ENCODE measurements at places on chromosomes 2 and 18.
A peak's percentile ranks its signal among the peaks of the same experiment; 100 is the strongest.

DNA sequence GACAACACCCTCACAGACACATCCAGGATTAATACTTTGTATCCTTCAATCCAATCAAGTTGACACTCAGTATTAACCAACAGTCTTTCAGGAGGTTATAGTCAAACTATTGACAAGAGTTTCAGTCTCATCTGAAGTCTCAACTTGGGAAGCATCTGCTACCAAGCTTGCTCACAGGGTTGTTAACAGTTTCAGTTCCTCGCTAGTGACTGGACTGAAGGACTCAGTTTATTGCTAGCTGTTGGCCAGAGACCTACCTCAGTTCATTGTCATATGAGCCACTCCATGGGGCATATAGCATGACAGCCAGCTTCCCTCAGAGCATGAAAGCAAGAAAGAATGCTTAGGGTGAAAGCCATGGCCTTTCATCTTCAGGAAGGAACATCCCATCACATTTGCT, 228.6 kb downstream of the EPHA4 start:
- no peak for DNase-seq

DNA sequence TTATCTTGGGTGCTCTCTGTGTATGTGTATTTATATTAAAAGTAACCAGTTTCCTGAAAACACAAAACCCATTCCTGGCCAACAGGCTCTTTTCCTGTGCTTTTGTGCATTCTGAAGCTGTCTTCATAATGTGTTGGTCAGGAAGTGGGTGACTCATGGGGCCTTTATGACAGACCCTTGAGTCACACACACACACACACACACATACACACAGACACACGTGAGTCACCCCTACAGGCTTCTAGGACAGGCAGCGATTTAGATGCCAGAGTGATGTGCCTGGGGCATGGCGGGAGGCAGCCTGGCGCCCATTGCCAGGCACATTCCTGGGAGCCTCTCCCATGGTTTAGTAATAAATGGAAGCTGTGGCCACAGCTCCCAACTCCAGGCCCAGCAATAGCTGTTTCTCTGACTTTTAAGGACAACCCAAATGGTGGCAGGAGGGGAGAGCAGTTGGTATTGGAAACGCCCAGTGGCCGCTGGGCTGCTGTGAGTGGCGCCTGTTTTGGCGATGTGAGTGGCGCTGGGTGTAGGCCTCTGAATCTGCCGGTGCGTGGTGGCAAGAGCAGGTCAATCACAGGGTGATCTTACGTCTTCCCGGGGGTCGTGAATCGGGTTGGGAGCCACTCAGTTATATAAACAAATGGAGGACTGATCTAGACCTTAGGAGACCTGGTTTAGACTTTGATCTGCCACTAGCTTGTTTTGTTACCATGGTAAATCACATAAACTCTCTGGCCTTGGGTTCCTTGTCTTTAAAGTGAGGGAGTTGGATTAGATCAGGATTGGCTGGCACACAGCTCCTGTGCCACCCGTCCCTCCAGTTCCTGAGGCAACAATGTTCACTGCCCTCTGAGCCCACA, 150.7 kb upstream of the DLX2 start:
- DNase-seq, result peak; percentile 69

GRCh38 chr2:189558516-189559272, 21.9 kb downstream of the SLC40A1 start:
- DNase-seq, result no peak

GRCh38 chr2:134193006-134193405, 60.9 kb upstream of the MGAT5 start:
- no peak for DNase-seq

DNA sequence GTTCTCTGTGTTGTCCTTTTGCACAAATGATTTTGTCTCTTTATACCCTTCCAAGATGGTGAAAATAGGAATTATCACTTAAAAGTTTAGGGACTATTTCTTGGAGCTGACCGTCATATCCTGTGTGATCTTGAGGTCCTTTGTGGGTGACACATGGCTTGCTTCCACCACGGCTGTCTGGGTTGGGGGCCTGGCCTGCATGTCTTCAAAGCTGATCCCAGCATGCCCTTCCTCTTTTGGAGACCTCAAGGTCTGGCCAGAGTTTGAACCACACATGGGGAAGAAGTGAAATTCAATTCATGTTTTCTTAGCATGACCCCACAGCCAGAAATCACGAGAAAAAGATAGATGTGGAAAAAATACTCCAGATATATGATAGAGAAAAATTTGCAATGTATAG, 14.0 kb downstream of the SFTPB start:
- no peak for DNase-seq

DNA sequence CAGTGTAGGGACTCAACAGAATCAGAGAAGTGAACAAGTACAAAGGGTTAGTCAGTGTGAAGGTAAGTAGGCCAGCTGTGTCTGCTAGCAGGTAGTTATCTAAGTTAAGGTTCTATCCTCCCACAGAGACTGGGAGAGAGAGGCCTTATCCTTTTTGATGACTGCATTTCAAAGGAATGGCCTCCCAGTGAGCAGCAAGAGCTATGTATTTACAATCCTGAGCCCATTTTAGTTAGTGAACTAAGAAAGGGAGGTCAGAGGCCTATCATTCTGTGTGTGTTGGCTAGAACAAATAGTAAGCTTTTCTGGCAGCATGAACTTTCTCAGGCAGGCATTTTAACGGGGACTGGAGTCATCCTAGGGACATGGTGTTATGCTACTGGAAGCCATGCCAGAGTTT, 182.9 kb downstream of the VWC2L start:
- DNase-seq, result no peak

DNA sequence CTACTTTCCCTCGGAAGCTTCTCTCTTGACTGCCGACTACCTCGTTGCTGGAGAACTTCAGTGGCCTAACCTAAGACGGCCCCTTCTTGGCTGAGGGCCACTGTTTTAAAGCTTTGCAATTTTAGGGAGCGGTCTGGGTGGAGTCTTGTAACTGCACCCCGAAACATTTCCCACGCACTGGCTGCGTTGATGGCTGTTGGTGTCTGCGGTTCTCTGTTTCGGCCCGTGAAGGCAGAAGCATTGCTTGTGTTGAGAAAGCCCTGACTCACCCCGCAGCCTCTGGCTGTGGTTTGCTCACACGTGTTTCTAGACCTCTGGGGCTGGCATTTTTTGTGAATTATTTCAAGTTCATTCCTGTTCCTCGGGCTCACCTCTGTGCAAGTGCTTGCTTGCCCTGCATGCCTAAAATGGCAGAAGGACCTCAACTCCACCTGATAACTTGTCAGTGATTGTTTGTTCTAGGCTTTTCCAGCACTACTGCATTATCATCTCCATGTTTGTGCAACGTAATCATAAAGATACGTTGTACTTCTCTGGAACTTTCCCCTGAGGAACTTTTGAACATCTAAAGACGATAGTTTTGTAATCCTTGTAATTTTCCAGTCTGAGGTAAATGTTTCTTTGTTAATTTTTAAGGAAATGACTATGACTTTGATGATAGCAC, 94.2 kb upstream of the DLX2 start:
- DNase-seq, result no peak

DNA sequence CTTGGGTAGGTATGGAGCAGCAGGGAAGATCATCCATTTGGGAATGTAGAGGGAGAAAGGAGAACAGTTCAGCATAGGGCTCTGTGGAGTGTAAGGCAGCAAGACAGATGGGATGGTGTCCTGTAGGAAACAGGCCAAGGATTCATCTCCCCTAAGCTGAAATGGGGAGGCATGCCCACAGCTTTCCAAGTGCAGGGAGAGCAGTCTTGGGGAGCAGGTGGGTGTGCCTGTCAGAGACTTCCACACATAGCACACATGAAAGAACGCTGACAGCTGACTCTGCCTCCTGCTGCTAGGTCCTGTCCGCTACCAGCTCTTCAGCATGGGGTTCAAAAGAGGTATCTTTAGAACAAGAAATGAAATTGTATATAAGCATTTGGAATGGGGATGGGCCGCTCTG, 9.0 kb downstream of the SETBP1 start:
- DNase-seq, result no peak

- DNase-seq, result no peak
Measured at GRCh38 chr18:5982332-5982731, 87.0 kb upstream of the TMEM200C start.

DNA sequence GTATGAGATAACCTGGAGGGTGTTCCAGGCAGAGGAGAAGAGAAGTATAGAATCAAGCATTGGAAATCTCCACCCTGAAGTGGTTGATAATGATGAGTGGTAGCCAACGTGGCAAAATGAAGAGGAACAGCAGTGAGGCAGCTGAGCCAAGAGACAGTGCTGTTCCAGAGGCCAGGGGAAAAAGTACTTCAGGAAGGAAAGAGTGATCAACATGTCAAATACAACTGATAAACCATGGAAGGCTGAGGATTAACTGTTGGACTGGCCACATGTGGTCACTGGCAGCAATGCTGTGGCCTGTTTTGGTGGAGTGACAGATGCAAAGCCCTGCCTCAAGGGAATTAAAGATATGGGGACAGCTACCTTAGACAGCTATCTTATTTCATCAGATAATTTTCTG, 51.9 kb upstream of the RMP24 start:
- DNase-seq, result no peak

GRCh38 chr2:235418918-235419317, 74.9 kb upstream of the AGAP1 start:
- DNase-seq, result no peak

Data from breast epithelium (tissue), 4 donors.